Pancreas (tissue), 10 donors: ENCODE measurements at places on chromosomes 2 and 18. TPM values are rescaled to one million over a fixed set of nuclear protein-coding genes. Genes with fewer than 3 reads are reported as not detected.

Gene CDK15
- 0.09 TPM for total RNA-seq

Gene SPDYA
- 0.51 TPM for total RNA-seq

Gene IL1F10
- not detected for total RNA-seq

Gene HOXD12
- total RNA-seq: not detected

Gene ATP6V1C2
- total RNA-seq: 0.09 TPM

Gene HOXD8
- 0.87 TPM for total RNA-seq

- no peak overlapping the region for H3K4me3 ChIP-seq
- no peaks in the 10 kb centered on the region for H3K36me3 ChIP-seq
- no peak for DNase-seq
- H3K4me1 ChIP-seq: no peaks in the 10 kb centered on the region
- no peak overlapping the region for H3K27ac ChIP-seq
These were observed 488.3 kb downstream of the CCDC85A start for GRCh38 chr2:56671973-56672569.

DNA sequence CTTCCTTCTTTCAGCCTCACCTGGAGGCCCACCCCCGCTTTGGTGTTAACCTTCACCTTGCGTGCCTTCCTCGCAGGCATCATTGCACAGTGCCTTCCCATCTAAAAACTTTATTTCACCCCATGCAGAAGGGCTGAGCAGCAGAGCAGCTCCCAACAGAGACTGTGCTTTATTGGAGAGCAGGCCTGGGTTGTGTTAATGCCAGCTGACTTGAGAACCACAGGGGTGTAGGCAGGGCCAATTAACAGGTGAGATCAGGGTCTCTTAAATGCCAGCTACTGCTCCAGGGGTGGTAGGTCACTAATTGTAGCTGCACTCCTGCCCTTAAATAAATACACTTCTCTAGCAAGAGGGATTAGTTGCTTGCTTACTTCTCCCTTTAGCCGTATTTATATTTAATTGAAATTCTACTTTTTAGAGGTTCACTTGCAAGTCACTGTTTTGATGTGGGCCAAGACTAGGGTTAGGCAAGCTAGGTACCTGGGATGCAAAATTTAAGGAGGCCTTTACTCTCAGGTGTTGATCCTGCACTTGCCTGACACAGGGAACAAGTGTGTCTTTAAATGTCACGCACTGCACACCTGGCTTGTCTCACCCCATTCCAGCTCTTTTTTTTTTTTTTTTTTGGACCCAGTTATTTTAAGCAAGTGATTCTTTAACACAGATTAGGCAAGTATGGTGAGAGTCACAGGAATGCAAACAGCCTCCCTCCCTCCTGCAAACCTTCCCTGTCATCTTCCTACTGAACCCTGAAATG, 54.5 kb downstream of the LYPD1 start:
- peaks cover 12% of the 10 kb centered on the region for H3K4me1 ChIP-seq
- no peak overlapping the region for H3K4me3 ChIP-seq
- H3K27ac ChIP-seq: peak overlapping the region; percentile 7
- no peaks in the 10 kb centered on the region for H3K27me3 ChIP-seq
- no peaks in the 10 kb centered on the region for H3K36me3 ChIP-seq
- DNase-seq: no peak

DNA sequence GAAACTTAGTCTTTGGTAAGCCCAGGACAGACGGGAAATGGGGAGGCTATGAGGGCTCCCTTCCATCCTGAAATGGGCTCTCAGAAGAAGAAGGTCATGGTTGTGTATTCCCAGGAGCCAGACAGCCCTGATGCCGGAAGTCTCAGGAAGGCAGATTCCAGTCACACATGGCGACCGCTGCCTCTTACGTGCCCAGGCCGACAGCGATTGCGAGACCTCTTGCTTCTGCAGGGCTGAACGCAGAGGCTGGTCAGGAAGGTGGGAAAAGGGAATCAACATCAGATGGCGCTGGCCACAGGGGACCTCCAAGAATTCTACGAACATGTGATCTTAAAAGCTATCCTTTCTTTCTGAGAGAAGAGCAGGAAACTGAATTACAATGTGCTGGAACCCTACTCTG, 22.8 kb upstream of the SH3BP4 start:
- no peak overlapping the region for H3K27ac ChIP-seq
- no peaks in the 10 kb centered on the region for H3K36me3 ChIP-seq
- no peaks in the 10 kb centered on the region for H3K27me3 ChIP-seq
- H3K4me1 ChIP-seq: no peaks in the 10 kb centered on the region
- H3K4me3 ChIP-seq: no peak overlapping the region

- no peaks in the 10 kb centered on the region for H3K27me3 ChIP-seq
- no peaks in the 10 kb centered on the region for H3K4me1 ChIP-seq
- H3K4me3 ChIP-seq: no peak overlapping the region
- no peaks in the 10 kb centered on the region for H3K36me3 ChIP-seq
- no peak for DNase-seq
- H3K27ac ChIP-seq: no peak overlapping the region
These were observed 9.0 kb upstream of the SLC35F6 start for GRCh38 chr2:26754972-26755670.

DNA sequence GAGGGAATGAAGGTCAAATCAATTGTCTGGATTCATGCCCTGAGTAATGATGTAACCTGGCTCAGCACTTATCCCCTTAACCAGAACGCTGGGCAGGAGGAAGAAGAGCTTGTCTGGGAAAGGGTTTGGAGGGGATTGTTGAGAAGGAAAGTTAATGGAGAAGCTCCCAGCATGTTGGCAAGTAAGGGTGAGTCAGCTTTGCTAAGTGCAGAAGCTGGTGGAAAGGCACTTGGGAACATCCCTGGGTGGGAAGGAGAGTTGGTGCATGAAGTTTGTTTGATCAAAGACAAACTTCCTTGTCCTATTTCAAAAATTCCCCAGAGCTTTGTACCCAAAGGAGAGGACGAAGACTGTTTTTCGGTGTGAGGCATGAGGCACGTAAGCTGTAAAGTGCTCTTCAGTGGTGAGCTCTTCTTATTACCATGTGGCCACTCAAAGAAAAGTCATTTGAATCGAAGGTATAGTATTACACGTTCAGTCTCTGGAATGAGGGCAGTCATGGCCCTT, 17.6 kb upstream of the DAW1 start:
- no peaks in the 10 kb centered on the region for H3K4me1 ChIP-seq
- H3K36me3 ChIP-seq: no peaks in the 10 kb centered on the region
- no peak overlapping the region for H3K4me3 ChIP-seq
- no peak for DNase-seq
- H3K27me3 ChIP-seq: no peaks in the 10 kb centered on the region
- H3K27ac ChIP-seq: no peak overlapping the region

DNA sequence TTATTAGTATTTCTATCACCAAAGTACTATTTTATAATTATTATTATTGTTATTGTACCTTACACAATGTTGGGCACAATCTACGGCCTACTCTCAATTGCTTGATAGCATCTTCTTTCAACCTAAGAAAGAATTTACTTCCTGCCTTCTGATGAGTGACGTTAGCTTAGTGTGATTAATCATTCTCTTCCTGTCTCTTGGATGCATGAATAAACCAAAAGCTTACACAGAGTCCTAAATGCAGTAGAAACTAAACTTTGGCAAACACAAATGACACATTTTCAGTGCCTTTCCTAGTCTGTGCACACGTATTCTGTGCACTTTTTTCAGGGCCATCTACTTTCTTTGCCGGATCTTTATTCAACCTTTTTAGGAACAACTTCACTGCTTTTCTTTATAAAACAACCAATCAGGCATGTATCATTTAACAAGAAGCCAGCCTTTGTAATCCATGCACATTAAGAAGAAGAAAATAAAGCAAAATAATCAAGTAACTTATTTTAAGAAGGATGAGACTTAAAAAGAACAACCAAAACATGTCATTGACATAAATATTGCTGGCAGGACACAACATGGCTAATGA, 19.1 kb downstream of the TRAK2 start:
- no peak overlapping the region for H3K27ac ChIP-seq
- no peaks in the 10 kb centered on the region for H3K36me3 ChIP-seq
- no peak overlapping the region for H3K4me3 ChIP-seq
- H3K4me1 ChIP-seq: peaks cover 6% of the 10 kb centered on the region
- no peak for DNase-seq

DNA sequence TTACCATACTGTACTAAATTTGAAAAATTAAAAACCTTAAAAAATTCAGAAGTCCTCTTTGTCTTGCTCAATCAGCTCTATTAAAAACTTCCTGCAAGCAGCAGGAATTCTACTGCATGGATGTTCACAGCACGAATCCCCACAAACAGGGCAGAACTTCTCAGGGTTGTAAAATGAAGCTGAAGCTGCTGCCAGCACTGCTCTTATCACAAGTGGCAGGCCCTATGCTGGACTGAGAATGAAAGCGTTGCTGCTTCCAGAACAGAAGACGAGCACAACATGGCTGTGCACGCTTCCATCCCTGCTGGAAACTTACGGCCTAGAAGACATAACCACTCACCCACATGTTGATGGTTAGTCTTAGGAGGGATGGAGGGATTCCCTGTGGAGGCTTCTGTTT, 134.0 kb downstream of the RAB3GAP1 start:
- H3K36me3 ChIP-seq: no peaks in the 10 kb centered on the region
- no peak overlapping the region for H3K27ac ChIP-seq
- H3K4me3 ChIP-seq: no peak overlapping the region
- H3K27me3 ChIP-seq: no peaks in the 10 kb centered on the region
- DNase-seq: no peak

DNA sequence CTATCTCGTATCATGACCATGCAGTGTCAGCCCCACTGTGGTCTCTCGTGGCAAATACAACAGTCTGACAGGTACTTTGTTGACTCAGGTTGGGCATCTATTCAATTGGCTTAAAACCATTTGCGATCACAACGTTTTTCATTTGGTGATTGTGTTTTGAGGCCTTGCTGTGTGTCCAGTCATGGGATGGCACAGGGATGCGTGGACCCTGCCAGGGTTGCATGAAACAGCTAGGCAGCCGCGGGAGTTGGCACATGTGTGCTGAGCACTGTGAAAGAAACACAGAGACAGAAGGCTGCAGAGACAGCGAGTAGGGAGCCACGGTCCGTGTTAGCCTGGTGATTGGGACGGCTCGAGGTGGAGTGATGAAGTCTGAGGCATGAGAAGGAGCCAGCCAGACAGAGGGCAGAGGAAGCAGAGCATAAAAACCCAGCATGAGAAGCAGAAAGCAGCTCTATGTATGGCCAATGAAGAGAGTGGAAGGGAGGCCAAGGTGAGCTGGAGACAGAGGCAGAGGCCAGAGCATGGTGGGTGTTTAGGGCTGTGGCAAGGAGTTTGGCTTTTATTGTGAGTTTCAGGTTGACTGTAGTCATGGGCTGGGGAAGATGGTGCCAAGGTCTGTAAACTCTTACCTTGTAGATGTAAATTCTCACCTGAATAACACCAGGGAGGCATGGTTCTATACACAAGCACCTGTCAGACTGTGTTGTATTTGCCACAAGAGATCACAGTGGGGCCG, 31.8 kb upstream of the IL1R1 start:
- peaks cover 19% of the 10 kb centered on the region for H3K4me1 ChIP-seq
- no peaks in the 10 kb centered on the region for H3K27me3 ChIP-seq
- H3K36me3 ChIP-seq: no peaks in the 10 kb centered on the region
- peak overlapping the region; percentile 37 for H3K27ac ChIP-seq

DNA sequence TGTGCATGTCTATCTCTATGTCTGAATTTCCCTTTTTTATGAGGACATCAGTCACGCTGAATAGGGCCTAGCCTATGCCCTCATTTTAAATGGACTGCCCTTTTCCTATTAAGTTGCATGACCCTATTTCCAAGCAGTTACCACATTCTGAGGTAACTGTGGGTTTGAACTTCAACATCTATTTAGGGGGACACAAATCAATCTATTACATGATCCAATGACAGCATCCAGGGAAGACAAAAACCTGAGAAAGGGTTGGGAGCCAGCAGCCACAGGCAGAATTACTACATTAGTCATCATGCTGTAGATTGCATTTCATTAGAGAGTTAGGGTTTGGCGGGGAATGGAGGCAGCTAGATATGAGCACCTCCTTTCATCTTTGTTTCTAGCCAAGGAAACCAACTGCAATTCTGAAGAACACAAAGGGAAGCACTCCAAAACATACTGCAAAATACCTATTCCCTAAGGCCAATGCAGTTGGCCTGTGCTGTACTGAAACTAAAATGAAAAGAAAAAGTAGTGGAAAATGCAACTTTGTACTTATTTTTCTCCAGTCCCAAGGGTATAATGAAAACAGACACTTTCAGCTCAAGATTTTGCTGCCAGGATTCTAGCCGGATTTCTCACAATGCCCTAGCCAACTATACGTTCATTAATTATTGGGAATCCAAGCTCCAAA, 40.4 kb upstream of the C1D start:
- no peaks in the 10 kb centered on the region for H3K27me3 ChIP-seq
- H3K4me3 ChIP-seq: no peak overlapping the region
- no peaks in the 10 kb centered on the region for H3K4me1 ChIP-seq
- DNase-seq: no peak
- no peaks in the 10 kb centered on the region for H3K36me3 ChIP-seq
- H3K27ac ChIP-seq: no peak overlapping the region

- H3K27ac ChIP-seq: no peak overlapping the region
- no peaks in the 10 kb centered on the region for H3K27me3 ChIP-seq
- no peak for DNase-seq
- H3K4me1 ChIP-seq: no peaks in the 10 kb centered on the region
These were observed 68.2 kb upstream of the NOSTRIN start for GRCh38 chr2:168734199-168734760.

GRCh38 chr18:76496194-76496890, 1.3 kb upstream of the ZNF516 start:
- peak; percentile 59 for DNase-seq
- H3K27ac ChIP-seq: peak overlapping the region; percentile 48
- H3K36me3 ChIP-seq: no peaks in the 10 kb centered on the region
- H3K27me3 ChIP-seq: no peaks in the 10 kb centered on the region
- H3K4me1 ChIP-seq: no peaks in the 10 kb centered on the region
- peak overlapping the region; percentile 57 for H3K4me3 ChIP-seq

GRCh38 chr2:239226677-239227581, 173.9 kb downstream of the HDAC4 start:
- no peak for DNase-seq
- peaks cover 13% of the 10 kb centered on the region for H3K4me1 ChIP-seq
- no peaks in the 10 kb centered on the region for H3K27me3 ChIP-seq
- H3K4me3 ChIP-seq: no peak overlapping the region
- H3K36me3 ChIP-seq: no peaks in the 10 kb centered on the region

- no peaks in the 10 kb centered on the region for H3K4me1 ChIP-seq
- no peak for DNase-seq
- H3K36me3 ChIP-seq: no peaks in the 10 kb centered on the region
- H3K27ac ChIP-seq: no peak overlapping the region
These were observed 53.5 kb upstream of the C2orf15 start for GRCh38 chr2:99088017-99088416.

DNA sequence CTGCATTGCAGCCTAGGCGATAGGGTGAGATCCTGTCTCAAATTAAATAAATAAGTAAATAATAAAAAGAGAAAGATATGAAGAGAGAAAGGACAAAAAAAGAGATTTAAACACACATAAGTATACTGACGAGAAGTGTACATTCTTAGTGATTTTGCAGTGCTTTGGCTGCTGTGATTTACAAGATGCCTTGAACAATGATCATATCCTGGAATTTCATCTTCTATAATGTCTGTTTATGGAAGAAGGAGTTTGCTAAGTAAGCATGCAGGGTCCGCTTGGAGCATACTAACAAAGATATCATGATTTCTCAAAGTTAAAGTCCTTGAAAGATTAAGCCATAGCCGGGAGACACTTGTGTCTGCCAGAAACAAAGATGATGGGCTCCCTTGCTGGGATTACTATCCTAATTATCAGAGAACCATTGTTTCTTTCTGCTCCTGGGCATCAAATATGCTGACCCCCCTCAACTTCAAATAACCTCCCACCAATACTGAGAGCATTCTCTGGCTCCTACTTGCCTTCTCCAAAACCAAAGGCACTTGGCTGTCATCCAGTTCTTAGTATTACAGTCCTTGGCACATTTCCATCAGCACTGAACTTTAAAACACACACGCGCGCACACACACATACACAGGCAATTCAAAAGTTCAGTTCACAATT, 47.5 kb upstream of the STAM2 start:
- DNase-seq: peak; percentile 10
- H3K4me1 ChIP-seq: peaks cover 7% of the 10 kb centered on the region
- H3K27me3 ChIP-seq: no peaks in the 10 kb centered on the region
- H3K36me3 ChIP-seq: no peaks in the 10 kb centered on the region
